Thoracic aorta (tissue), 2 donors: ENCODE measurements at places on chromosomes 1 and 21. TPM values are rescaled to one million over a fixed set of nuclear protein-coding genes. Genes with fewer than 3 reads are reported as not detected.

The FAAP20 gene
- 29.1 TPM for total RNA-seq

The CFAP141 gene
- not detected for total RNA-seq

The RIPK4 gene
- 9.2 TPM for total RNA-seq

The DYNLT4 gene
- not detected for total RNA-seq

The E2F2 gene
- 0.35 TPM for total RNA-seq

The ARHGEF16 gene
- total RNA-seq, result 1.6 TPM

The KCNE1 gene
- total RNA-seq, result 10.8 TPM

The GFI1 gene
- total RNA-seq, result 2.4 TPM

The KCNJ6 gene
- total RNA-seq, result not detected

The DCDC2B gene
- total RNA-seq, result not detected

The CLCA4 gene
- not detected for total RNA-seq

DNA sequence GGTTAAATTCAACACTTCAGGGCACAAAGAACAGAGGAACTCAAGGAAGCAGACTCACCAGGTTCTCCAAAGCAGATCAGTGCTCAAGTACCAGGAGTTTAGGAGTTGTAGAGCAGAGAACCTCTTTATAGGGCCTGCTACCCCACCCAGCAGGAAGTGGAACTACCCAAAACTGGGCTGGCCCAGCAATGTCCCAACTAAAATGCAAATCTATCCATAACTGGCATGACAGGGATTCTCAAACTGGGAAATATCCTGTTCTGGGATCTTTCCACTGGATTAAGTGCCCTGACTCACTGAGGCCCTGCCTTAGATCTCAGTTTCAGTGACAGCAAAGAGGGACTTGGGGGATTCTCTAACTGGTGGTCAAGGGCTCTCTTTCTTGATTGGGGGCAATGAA is at the start of gene SPRR2E:
Gene SPRR2E, minus strand, starts transcription at position 101 of the 400 bp plus-strand sequence. CDS start 775 bp downstream, outside the sequence.
- no peaks in the 10 kb centered on the region for H3K4me1 ChIP-seq
- no peaks in the 10 kb centered on the region for H3K27me3 ChIP-seq
- no peak within 1 kb of the TSS for H3K4me3 ChIP-seq
- no peak for DNase-seq
- H3K36me3 ChIP-seq, result no peaks in the 10 kb centered on the region
- no peak within 1 kb of the TSS for H3K27ac ChIP-seq

DNA sequence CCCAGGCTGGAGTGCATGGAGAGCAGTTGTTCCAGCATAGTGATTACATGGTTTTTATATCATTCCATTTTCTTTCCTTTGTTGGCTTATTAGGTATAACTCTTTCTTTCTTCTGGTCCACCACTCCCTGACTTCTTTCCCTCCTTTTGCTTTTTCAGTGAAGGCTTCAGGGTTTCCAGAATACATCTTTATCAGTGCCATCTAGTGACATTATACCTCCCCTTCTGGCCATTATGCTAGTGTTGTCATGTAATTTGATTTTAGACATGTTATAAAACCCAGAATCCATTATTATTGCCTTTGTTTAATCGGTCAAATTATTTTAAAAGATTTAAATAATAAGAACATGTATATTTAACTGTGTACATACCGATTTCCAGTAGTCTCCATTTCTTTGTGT is 10.6 kb downstream of the RNU1-1 start:
- H3K27me3 ChIP-seq, result no peaks in the 10 kb centered on the region
- H3K4me3 ChIP-seq, result no peak overlapping the region
- no peak overlapping the region for H3K27ac ChIP-seq
- H3K4me1 ChIP-seq, result no peaks in the 10 kb centered on the region
- H3K36me3 ChIP-seq, result no peaks in the 10 kb centered on the region
- DNase-seq, result no peak

DNA sequence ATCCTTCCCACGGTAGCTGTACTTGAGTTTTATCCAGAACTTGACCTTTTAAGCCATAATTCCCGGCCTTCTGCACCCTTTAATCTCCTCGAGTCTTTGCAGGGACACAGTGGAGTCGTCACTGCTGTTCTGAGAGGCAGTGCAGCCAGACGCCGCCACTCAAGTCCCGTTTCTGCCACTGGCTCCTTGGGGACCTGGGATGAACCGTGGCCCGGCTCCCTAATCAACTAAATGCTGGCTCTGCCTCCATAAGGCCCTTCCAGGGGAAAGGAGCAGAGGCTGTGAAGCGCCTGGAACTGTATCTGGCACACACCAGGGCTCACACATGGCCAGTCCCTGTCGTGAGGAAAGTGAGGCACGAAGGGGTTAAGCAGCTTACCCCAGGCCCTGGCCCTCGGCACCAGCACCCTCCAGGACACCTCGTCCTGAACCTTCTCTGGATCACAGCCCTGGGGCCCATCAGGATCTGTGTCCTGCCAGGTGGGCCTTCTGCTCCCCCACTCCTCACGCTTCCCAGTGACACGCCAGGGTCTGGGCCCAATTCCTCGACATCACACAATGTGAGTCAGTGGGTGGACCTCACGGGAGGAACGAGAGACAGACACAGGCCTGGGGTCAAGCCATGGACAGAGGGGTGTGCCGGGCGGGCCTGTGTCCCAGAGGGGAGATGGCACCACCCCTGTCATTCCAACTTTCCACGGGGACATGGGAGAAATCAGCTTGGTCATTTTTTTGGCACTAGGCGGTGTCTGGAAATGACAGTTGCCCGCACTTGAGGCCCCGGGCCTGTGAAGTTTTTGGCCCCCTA is 23.5 kb upstream of the C1orf174 start:
- H3K36me3 ChIP-seq, result no peaks in the 10 kb centered on the region
- no peaks in the 10 kb centered on the region for H3K4me1 ChIP-seq
- H3K27me3 ChIP-seq, result no peaks in the 10 kb centered on the region
- no peak overlapping the region for H3K27ac ChIP-seq
- no peak for DNase-seq

- H3K4me1 ChIP-seq, result peaks cover 50% of the 10 kb centered on the region
- peak overlapping the region; percentile 82 for H3K27ac ChIP-seq
- DNase-seq, result no peak
- H3K27me3 ChIP-seq, result no peaks in the 10 kb centered on the region
- H3K4me3 ChIP-seq, result peak overlapping the region; percentile 67
Measured at GRCh38 chr1:37995751-37996345, 6.0 kb upstream of the SF3A3 start.

DNA sequence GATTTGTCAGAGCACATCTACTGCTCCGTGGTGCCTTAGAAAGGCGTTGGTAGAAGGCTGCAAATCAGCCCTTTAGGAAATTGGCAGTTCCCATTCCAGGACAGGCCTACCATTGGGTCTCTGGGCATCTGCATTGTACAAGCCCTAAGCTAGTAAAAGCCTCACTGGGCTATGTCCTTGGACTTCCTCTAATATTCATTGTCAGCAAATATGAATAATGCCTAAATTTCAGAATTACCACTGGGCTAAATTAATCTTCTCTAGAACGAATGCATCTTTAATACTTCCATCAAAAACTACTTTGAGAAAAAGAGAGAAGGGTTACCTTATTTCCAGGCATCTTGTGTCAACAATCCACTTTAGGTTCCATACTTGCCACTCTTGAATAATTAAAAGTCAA is 41.5 kb upstream of the ATP1A1 start:
- no peak overlapping the region for H3K4me3 ChIP-seq
- no peaks in the 10 kb centered on the region for H3K4me1 ChIP-seq
- DNase-seq, result no peak
- no peak overlapping the region for H3K27ac ChIP-seq
- no peaks in the 10 kb centered on the region for H3K36me3 ChIP-seq

- no peak overlapping the region for H3K4me3 ChIP-seq
- H3K27me3 ChIP-seq, result no peaks in the 10 kb centered on the region
- no peak overlapping the region for H3K27ac ChIP-seq
- H3K36me3 ChIP-seq, result no peaks in the 10 kb centered on the region
Measured at GRCh38 chr1:195415584-195415983, 1192.7 kb downstream of the KCNT2 start.

GRCh38 chr21:34813266-34813894 is 144.6 kb downstream of the CLIC6 start:
- no peak for DNase-seq
- H3K4me1 ChIP-seq, result peaks cover 2% of the 10 kb centered on the region
- no peak overlapping the region for H3K27ac ChIP-seq
- H3K36me3 ChIP-seq, result no peaks in the 10 kb centered on the region
- no peak overlapping the region for H3K4me3 ChIP-seq

- no peaks in the 10 kb centered on the region for H3K27me3 ChIP-seq
- DNase-seq, result no peak
- no peaks in the 10 kb centered on the region for H3K4me1 ChIP-seq
- H3K36me3 ChIP-seq, result no peaks in the 10 kb centered on the region
- no peak overlapping the region for H3K4me3 ChIP-seq
Measured at GRCh38 chr1:81369833-81370232, 430.9 kb upstream of the ADGRL2 start.

DNA sequence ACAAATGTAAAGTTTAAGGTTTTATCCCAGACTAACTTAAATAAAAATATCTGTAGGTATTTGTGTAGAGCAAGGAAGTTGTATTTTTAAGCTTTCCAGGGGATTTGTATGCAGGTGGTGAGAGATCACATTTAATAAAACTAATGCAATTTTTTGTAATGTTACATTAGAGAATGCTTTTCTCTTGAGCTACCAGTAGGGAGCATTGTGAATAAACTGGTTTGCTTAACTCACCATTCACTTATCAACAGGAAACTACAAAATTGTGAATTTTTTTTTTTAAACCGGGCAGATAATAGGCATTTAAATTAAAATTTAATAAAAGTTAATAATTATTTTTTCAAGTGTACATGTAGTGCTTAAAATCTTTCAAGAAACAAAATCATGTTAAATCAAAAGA is 78.6 kb downstream of the IVNS1ABP start:
- no peaks in the 10 kb centered on the region for H3K36me3 ChIP-seq
- no peaks in the 10 kb centered on the region for H3K27me3 ChIP-seq
- H3K4me3 ChIP-seq, result no peak overlapping the region
- H3K27ac ChIP-seq, result no peak overlapping the region

GRCh38 chr1:99763956-99764355 is 2.5 kb downstream of the FRRS1 start:
- no peak overlapping the region for H3K27ac ChIP-seq
- peaks cover 39% of the 10 kb centered on the region for H3K4me1 ChIP-seq
- H3K4me3 ChIP-seq, result no peak overlapping the region
- no peak for DNase-seq

DNA sequence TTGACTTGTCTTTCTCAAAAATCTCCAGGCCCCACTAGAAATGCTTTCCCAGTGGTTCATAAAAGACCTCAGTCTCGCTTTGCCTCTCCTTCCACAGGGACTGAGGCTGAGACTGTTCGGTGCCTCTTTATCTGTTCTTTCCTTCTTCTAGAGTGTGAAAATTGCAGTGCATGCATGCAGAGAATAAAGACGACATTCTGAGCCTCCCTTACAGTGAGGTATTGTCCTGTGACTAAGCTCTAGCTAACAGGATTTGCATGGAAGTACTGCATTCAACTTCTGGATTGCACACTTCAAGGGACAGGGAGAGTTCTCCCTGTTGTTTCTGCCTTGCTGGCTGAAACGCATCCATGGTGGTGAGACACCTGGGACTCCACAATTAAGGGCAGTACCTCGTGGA is 69.1 kb downstream of the COLGALT2 start:
- no peak for DNase-seq
- H3K36me3 ChIP-seq, result no peaks in the 10 kb centered on the region
- H3K27me3 ChIP-seq, result no peaks in the 10 kb centered on the region
- no peak overlapping the region for H3K4me3 ChIP-seq
- H3K27ac ChIP-seq, result no peak overlapping the region

- no peak overlapping the region for H3K27ac ChIP-seq
- H3K27me3 ChIP-seq, result peaks cover 4% of the 10 kb centered on the region
- no peaks in the 10 kb centered on the region for H3K36me3 ChIP-seq
- no peak overlapping the region for H3K4me3 ChIP-seq
Measured at GRCh38 chr1:18104546-18105100, 3.0 kb upstream of the IGSF21 start.

- no peak overlapping the region for H3K4me3 ChIP-seq
- DNase-seq, result no peak
- no peaks in the 10 kb centered on the region for H3K27me3 ChIP-seq
- no peaks in the 10 kb centered on the region for H3K4me1 ChIP-seq
- no peak overlapping the region for H3K27ac ChIP-seq
- no peaks in the 10 kb centered on the region for H3K36me3 ChIP-seq
Measured at GRCh38 chr1:169648709-169649108, 18.8 kb upstream of the SELP start.

DNA sequence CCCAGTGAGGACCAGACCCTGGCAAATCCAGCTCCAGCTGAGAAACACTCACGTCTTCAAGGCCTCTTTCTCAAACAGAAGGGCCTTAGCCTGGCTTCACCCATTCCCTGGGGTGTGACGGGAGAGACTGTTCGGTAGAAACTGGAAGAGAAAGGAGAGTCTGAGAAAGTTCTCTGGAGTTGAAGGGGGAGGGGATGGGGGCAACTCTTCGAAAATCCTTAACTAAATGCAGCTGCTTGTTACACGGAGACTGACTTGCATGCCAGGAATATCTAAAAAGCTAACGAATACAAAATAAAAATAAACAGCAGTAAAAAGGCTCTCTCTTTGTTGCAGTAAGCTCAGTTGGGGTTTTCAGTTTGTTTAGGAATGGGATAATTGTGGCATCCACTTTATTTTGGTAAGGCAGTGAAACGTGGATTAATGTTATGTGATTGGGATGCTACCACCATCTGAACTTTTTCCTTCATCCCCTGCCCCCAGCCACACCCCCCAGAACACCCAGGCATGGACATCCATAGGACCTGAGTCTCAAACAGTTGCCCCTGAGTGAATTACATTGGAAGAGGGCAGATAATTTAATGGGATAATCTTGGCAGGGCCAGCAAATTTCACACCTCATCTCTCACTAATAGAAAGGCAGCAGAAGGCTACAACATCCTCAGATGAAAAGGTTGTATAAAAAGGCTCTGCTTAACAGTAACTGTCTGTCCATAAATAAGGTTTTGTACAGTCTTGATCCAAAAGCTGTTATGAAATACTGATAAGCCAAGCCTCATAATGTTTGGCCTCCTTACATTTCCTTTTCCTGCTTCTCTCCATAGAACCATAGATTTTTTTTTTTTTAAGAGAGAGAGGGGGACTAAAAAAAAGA is 5.8 kb downstream of the ROR1 start:
- H3K36me3 ChIP-seq, result no peaks in the 10 kb centered on the region
- H3K27me3 ChIP-seq, result no peaks in the 10 kb centered on the region
- DNase-seq, result no peak

- H3K4me3 ChIP-seq, result no peak overlapping the region
- no peak for DNase-seq
- H3K36me3 ChIP-seq, result no peaks in the 10 kb centered on the region
- H3K4me1 ChIP-seq, result peaks cover 12% of the 10 kb centered on the region
- no peak overlapping the region for H3K27ac ChIP-seq
Measured at GRCh38 chr1:55612988-55613387, 397.8 kb upstream of the USP24 start.

- no peaks in the 10 kb centered on the region for H3K27me3 ChIP-seq
- DNase-seq, result no peak
- H3K4me1 ChIP-seq, result peaks cover 21% of the 10 kb centered on the region
- H3K36me3 ChIP-seq, result no peaks in the 10 kb centered on the region
- no peak overlapping the region for H3K27ac ChIP-seq
- H3K4me3 ChIP-seq, result no peak overlapping the region
Measured at GRCh38 chr1:85311818-85312217, 35.4 kb upstream of the BCL10 start.

- H3K4me3 ChIP-seq, result no peak overlapping the region
- H3K27ac ChIP-seq, result no peak overlapping the region
- H3K27me3 ChIP-seq, result no peaks in the 10 kb centered on the region
- DNase-seq, result no peak
Measured at GRCh38 chr21:41650526-41651145, 116.2 kb downstream of the RIPK4 start.
